ENCODE measurements at places on chromosomes 5 and 9. TPM values are rescaled to one million over a fixed set of nuclear protein-coding genes. Genes with fewer than 3 reads are reported as not detected.

PRRX2 gene
- total RNA-seq, result 12.7 TPM

SELENOP gene
- 1.9 TPM for total RNA-seq

SLC25A2 gene
- total RNA-seq, result 0.88 TPM

IFNA21 gene
- not detected for total RNA-seq

PCDHB6 gene
- total RNA-seq, result 9.1 TPM

OBP2B gene
- not detected for total RNA-seq

- DNase-seq, result peak; percentile 5
Measured at GRCh38 chr9:27496135-27496504, 28.0 kb upstream of the IFNK start.

DNA sequence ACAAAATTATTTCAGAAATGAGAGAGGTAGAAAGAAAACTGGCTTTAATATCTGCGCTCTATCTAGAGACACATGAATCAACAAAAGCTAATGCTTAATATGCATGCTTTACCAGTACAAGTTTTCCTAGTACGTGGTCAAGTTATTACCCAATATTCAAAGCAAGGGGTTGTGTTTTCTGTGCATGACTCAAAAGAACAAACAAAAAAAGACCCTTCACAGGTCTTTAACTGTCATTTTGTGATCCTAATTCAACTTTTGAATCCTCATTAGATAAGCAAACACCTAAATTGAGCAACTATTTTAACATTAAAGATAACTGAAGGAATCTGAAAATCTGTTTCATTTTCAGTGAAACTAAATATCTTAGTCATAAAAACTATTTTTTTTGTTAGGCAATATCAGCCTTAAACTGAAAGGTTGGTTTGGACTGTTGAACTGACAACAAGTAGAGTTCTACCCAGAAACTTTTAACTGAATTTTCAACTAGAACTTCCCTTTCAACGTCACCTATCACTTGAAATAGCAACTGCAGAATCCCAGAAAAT, 12.5 kb downstream of the ST8SIA4 start:
- no peak for DNase-seq

- DNase-seq, result no peak
Measured at GRCh38 chr5:67299231-67299735, 102.7 kb upstream of the CD180 start.

DNA sequence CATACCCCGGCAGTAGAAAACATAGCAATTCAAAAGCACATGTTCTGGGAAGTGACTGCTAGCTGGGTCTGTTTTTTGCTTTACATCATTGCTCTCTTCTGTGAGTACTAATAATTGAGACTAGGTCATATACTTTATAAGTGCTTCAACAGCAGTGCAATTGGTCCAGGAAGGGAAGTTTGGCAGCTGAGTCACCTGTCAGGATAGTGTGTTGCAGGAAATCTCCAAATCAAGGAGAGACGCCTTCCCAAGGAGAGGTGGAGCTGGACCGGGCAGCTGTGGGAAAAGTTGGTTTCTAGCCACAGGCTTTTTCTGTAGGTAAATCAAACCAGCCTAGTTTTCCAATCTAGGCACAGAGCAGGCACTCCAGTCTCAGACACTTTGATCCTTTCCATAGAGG, 330.1 kb downstream of the ENC1 start:
- no peak for DNase-seq

DNA sequence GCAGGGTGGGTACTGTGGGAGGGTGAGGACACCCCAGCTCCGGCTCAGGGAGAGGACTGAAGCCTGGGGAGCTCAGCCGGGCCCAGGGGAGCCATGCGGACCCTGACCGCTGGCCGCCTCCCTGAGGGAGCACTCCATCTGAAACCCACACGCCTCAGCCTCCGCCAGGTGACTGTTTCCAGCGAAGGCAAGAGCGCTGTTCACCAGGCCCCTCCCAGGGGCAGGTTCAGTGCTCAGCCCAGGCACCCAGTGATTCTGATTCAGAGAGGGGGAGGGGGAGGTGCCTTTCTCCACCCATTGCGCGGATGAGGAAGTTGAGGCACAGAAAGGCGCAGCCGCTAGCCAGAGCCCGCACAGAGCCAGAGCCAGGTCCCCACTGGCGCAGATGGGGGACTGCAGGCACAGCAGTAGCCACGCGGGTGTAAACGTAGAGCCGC, 27.0 kb downstream of the ADGRD2 start:
- DNase-seq, result peak; percentile 35

GRCh38 chr9:90092508-90092907, 487.7 kb downstream of the GADD45G start:
- DNase-seq, result no peak

DNA sequence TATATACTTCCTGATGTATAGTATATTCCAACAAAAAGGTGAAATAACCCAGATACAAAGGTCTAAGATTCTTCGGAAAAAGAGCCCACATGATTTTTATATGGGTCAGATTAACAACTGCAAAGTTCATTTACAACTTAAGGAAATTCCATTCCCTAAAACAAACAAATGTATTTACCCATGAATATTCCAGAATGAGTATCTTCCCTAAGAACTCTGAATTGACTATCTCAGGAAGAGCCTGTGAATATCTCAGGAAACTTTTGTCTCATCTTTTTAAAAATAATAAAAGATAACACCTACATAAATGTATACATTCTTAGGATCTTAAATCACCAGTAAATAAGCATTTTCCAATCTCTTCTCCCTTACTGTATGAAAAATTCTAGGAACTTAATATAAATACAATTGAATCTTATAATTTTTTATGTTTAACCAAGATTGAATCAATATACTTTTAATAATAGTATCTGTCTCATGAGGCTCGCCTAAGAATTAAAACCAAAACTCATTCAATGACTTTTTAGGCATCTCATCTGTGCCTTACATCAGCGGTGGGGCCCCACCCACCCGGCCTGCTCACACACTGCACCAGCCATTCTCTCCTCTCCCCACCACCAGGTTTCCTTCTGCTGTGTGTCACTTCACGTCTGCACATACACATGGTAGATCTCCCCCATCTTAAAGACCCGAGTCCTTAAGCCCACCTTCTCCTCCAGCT, 78.1 kb downstream of the RAPGEF1 start:
- DNase-seq, result no peak

GRCh38 chr9:1722404-1722803, 292.7 kb upstream of the SMARCA2 start:
- no peak for DNase-seq

- DNase-seq, result no peak
Measured at GRCh38 chr9:99445920-99446319, 223.8 kb downstream of the SEC61B start.

Measured in A673 (cell line).